Activated CD4-positive, alpha-beta T cell treated with anti-CD3 and anti-CD28 coated beads for 48 hours (primary cell): ENCODE measurements at places on chromosomes 7 and 10.
A peak's percentile ranks its signal among the peaks of the same experiment; 100 is the strongest.

DNA sequence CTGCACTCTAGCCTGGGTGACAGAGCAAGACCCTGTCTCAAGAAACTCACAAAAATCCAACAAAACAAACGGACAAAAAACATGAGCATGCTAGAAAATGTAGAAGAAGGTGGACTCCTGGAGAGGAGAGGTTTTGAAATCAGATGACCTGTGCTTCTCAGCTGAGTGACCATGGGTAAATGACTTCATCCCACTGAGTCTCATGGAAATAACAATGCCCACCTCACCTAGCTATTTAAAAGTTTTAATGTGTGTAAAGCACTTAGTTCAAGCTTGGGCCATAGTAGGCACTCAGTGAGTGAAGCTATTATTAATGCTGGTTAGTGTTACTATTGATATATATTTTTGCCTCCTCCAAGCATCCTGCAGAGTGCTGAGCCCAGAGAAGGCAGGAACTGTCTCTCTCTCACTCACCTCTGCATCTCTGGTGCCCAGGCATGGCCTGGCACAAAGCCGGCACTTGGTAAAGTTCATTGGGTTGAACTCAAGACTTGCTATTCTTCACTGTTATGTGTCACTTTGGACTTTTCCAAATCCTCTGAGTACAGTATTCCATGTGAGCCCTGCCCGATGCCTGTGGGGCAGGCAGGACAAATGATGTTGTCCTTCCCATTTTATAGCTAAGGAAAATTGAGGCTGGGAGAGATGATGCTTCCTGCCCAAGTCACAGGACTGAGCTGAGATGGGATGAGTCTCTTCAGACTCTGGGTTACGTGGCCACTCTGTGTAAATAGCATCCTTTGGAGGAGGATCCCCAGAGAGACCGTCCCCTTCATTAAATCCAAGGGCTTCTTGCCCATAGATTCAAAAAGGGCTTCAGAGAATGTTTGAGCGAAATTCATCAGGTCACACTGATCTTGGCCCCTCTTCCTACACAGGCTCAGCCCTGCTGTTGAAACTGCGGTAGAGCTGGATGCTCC lies 81.4 kb upstream of the EMX2 start:
- no peak for DNase-seq

GRCh38 chr10:91298224-91298871 lies 77.9 kb downstream of the PCGF5 start:
- peak; percentile 86 for DNase-seq

GRCh38 chr7:110803602-110804143 lies 287.3 kb upstream of the LRRN3 start:
- no peak for DNase-seq

GRCh38 chr7:130875265-130875741 lies 141.3 kb upstream of the KLF14 start:
- DNase-seq: peak; percentile 73

- DNase-seq: no peak
Measured at GRCh38 chr7:110719741-110720140, 371.2 kb upstream of the LRRN3 start.

- DNase-seq: peak; percentile 32
Measured at GRCh38 chr10:14665304-14665703, 109.4 kb downstream of the FAM107B start.

- DNase-seq: peak; percentile 82
Measured at GRCh38 chr10:132248455-132249225, 59.1 kb downstream of the STK32C start.

DNA sequence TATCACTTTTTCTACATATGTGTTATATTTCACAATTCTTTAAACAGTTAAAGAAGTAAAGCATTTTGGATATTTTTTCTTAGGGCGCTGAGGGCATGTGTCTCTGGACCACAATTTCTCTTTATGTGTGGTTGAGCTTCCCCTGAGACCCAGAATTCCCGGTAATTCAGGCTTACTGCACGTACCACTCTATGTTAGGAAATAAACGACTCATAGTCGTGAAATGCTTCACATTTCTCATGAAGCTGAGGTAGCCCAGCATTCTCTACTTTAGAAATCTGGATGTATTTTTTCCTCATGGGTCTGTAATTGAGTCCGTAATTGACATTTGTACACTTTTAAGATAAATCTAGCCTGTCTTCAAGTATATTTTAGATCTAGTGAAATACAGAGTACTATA lies 170.6 kb downstream of the FZD1 start:
- no peak for DNase-seq

- DNase-seq: no peak
Measured at GRCh38 chr10:103111031-103111917, 81.8 kb downstream of the NT5C2 start.

DNA sequence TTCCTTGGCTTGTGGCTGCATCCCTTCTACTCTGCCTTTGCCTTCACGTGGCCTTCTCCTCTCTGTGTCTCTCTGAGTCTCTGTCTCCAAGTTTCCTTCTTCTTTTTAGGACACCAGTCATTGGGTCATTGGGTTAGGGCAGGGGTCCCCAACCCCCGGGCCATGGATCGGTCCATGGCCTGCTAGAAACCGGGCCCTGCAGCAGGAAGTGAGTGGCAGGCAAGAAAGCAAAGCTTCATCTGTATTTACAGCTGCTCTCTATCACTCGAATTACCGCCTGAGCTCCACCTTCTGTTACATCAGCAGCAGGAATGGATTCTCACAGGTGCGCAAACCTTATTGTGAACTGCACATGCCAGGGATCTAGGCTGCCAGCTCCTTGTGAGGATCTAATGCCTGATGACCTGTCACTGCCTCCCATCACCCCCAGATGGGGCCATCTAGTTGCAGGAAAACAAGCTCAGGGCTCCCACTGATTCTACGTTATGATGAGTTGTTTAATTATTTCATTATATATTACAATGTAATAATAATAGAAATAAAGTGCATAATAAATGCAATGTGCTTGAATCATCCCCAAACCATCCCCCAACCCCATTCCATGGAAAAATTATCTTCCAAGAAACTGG lies 47.9 kb upstream of the DOCK1 start:
- no peak for DNase-seq

GRCh38 chr7:40544871-40545303 lies 410.1 kb downstream of the SUGCT start:
- no peak for DNase-seq

GRCh38 chr10:76257816-76258215 lies 826.4 kb downstream of the LRMDA start:
- DNase-seq: no peak

DNA sequence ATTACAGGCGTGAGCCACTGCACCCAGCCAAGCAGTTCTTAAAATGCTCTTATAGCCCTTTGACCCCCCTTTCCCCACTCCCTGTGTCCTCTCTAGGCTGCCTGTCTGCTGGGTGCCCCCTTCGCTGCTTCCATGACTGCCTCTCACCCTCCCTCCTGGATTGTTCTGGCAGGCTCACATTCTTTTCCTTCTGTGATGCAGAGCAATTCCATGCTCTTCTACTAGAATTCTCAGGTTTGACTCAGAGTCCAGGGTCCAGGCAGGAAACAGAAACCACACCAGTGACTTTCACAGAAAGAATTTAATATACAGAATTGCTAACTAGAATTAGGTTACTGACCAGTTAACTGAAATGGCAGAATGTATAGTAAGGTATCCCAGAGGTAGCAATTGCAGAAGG lies 244.8 kb downstream of the BAMBI start:
- DNase-seq: no peak

- DNase-seq: no peak
Measured at GRCh38 chr7:24229481-24230226, 54.3 kb upstream of the NPY start.

- no peak for DNase-seq
Measured at GRCh38 chr7:37046531-37047079, 322.3 kb upstream of the AOAH start.

DNA sequence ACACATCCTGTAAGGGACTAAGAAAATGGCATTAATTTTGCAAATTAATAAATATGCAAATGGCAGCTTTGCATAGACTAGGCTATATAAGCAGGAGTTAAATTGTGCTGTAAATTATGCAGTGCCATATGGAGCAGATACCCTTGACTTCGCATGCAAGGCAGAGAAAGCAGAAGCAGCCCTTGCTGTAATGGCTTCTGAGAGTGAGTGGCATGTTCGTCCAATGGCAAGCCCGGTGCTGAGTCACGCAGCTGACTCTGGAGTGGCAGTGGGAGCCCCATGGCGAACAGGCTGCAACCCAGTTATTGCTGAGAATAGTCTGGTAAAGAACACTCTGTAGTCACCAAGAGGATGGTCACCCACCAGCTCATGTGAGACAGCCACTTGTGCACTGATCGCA lies 1186.5 kb downstream of the TYW1 start:
- no peak for DNase-seq

DNA sequence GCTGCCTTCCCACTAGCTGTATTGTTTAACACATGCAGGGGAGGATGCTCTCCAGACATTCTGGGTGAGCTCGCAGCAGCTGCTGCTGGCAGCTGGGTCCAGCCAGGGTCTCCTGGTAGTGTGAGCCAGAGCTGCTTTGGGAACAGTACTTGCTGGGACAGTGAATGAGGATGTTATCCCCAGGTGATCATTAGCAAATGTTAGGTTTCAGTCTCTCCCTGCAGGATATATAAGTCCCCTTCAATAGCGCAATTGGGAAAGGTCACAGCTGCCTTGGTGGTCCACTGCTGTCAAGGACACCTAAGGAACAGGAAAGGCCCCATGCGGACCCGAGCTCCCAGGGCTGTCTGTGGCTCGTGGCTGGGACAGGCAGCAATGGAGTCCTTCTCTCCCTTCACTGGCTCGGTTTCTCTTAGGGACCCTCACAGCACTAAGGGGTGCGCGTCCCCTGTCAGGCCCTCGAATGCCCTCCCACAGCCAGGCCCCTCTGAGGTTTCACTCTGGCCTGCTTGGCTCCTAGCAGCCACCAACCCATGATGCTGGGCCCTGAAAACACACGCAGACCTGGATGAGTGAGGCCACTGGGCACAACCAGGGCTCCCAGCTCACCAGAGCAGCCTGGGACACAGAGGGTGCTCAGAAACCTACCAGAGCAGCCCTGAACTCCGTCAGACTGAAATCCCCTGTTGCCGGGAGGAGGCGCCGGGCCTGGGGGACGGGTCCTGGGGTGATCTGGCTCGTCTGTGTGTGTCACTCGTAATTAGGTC lies 173.0 kb upstream of the LANCL2 start:
- DNase-seq: no peak

GRCh38 chr7:103856929-103857328 lies 132.5 kb downstream of the RELN start:
- no peak for DNase-seq

GRCh38 chr7:75905785-75906604 lies 9.0 kb upstream of the POR start:
- DNase-seq: no peak

DNA sequence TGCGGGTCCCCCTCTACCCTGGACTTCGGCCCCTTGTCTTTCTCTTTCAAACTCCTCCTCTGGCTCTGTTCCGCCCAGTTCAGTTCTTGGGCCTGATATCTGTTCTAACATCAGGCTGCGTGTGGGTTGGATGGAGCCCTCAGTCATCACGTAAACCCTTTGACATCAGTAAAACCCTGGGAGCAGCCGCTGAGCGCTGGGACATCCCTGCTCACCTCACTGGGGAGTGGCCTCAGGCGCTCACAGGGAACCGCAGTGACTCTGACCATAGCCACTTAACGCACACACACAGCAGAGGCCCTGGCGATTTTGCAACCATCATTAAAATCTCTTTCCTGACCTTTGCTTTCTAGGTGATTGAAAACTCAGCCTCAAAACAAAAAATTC lies 113.3 kb downstream of the CYTH3 start:
- DNase-seq: no peak

- no peak for DNase-seq
Measured at GRCh38 chr7:39678930-39679709, 55.7 kb downstream of the RALA start.

DNA sequence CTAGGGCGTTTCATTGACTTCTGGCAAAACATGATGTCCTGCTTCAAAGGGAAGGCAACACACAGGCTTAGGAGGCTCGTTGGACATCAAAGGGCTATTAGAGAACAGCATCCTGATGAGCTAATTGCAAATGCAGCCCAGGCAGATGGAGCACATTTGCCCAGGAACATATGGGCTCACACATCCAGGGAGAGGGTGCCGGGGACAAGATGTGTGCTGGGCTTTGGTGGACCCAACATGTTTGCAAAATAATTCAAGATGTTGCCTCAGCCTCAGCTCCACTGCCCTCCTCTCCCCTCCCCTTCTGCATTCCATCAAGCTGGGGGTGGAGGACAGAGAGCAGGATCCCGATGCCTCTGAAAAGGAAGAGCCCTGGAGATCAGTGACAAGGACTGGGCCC lies 217.1 kb upstream of the ZMIZ1 start:
- no peak for DNase-seq
